ENCODE measurements at places on chromosomes 16 and 17.

- no peak for DNase-seq
Measured at GRCh38 chr16:81632392-81633146, 146.5 kb upstream of the PLCG2 start.

- DNase-seq = no peak
Measured at GRCh38 chr16:27795992-27796614, 246.2 kb downstream of the KATNIP start.

GRCh38 chr16:72876221-72876620, 171.7 kb downstream of the ZFHX3 start:
- DNase-seq = no peak

DNA sequence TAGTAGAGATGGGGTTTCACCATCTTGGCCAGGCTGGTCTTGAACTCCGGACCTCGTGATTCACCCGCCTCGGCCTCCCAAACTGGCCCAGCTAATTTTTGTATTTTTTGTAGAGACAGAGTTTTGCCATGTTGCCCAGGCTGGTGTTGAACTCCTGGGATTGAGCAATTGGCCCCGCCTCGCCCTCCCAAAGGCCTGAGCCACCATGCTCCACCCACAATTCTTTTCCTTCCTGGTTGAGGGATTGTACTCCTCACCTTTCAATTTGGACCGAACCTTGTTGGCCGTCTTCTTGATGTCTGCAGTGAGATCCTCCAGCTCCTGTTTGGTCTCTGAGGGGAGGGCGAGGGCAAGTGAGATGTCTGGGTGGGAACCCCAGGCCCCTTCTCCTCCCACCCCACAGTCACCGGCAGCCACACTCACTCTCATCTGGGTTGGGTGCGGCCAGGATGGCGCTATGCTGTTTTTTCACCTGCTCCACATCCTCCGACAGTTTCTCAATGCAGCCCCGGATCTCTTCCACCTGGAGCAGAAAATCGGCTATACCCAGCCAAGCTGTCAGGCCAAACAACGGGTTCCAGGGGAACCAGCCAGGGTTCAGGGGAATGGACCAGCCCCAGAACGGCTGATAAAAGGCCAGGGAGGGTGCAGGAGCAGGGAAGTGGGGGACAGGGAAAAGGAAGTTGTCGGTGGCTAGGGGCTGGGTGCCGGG, 9.6 kb downstream of the STX1B start:
- DNase-seq = no peak

GRCh38 chr16:84817613-84818012, 2.2 kb upstream of the CRISPLD2 start:
- no peak for DNase-seq

- DNase-seq = no peak
Measured at GRCh38 chr16:14427371-14427948, 202.6 kb downstream of the PARN start.

DNA sequence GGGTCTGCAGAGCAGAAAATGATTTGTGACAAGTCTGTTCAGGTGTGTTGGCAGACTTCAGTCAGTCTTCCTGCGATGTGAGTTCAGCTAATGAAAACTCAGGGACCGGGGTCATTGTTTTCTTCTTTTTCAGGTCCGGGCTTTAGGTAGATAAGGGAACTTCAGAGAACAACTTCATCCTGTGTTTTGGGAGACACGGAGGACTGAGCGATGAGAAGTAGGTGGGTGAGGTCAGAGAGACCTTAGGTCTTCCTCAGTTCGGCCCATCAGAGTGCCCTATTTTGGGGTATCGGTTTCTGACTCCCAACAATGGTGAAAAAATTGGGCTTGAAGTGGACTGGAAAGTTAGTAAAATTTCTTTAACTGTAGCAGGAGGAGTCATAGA, 88.9 kb upstream of the ATF7IP2 start:
- no peak for DNase-seq

DNA sequence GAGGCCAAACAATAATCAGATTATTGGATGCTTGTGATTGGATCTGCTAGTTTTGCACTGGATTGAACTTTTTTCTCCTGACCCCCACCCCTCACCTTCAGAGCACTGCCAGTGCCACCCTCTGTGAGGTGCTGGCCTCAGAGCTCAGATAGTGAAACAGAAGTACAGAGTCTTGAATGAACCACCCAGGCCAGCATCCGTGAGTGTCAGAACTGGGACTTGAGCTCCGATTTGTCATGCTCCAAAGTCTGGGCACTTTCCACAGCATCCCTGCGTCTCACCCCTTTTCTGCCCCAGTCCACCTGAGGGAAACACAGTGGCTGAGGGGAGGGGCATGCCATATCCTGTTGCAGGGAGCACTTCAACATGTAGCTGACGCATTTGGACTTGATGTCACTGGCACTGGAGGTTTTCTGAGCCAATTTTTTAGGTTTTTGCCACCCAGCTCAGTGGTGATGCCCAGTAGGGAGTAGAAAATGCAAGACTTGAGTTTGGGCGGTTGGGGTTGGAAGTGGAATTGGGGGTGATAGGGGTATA, 47.3 kb downstream of the SMPD3 start:
- no peak for DNase-seq

DNA sequence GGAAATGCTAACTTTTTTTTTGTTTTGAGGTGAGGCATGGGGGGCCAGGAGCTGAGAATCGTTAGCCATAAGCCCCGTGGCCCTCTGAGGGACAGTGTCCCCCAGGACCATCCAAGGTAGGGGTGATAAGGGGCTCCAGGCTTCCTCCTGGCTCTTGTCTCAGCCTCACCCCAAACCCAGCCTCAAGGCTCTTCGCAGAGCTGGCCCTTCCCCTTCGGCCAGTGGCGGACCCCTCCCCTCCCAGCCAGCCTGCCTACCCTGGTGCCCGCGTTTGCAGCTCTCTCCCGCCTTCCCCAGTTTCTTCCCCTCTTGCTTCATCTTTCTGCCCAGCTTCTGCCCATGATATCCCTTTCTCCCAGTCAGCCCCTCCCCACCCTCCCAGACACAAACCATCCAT, 22.7 kb upstream of the ATP2A3 start:
- no peak for DNase-seq

DNA sequence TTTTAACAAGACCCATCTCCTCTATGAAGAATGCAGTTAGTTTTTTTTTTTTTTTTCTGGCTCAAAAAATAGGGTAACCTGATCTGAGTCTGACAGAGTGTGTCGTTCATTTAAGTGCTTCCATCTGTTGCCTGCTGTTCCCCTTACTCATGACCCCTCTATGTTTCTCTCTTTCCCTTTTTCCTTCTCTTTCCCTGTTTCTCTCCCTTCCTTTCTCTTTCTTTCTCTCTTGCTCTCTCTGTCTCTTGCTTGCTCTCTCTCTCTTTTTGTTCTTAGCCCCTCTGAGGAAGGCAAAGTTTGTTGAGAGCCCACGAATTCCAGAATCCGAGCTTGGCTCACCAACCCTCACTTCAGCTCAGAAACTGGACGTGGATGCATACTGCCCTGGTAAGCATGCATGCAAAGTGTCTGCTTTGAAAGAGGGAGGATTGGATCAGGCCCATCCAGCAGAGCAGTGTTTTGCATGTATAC, 185.0 kb downstream of the TANC2 start:
- DNase-seq = no peak

GRCh38 chr17:79913451-79913850, 74.2 kb upstream of the CBX4 start:
- DNase-seq = no peak

GRCh38 chr17:21379080-21379711, 3.0 kb downstream of the KCNJ12 start:
- no peak for DNase-seq

- DNase-seq = no peak
Measured at GRCh38 chr16:18834864-18835263, 33.5 kb upstream of the ARL6IP1 start.

- DNase-seq = no peak
Measured at GRCh38 chr17:633133-633532, 81.5 kb downstream of the VPS53 start.

DNA sequence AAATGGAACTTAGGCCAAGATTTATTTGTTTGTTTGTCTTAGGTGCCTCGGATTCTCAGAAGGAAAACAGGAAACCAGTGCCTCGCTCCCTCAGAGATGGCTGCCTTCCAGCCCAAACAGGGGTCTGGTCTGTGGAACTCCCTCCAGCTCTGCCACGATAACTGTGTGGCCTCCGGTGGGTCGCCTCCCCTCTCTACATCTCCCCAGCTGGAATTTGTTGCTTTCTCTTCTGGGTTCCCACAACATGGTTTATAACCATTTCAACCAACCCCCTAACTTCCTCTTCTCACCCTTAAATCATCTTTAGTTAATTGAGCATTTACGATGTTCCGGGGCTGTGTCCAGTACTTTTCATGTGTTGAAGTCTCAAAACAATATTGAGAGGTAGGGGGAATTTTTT, 30.9 kb upstream of the PLLP start:
- DNase-seq = no peak

DNA sequence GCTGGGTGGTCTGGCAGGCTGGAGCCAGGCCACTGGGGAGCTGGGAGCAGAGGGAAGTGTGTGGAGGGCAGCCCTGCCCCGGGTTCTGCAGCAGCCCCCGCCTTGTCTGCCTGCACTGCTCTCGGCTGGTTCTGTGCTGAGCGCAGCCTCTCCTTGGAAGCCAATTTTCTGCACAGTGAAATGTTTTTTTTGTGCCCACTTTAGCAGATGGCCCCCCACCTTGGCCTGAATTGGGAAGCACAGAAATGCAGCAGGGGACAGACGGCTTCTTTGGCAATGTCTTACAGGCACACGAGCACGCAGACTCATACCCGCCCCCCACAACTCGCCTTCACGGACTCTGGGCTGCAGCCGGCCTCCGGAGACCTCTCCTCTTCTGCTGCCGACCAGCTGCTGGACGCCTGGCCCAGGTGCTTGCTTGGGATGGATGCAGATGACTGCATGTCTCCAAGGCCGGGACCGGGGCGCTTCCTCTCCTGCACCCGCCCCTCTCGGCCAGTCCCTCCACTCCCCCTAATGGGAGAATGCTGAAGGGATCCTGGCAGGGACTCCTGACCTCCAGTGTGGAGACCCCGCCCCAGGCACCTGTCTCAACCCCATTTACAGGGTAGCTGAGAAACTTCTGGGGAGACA, 14.8 kb downstream of the NPTX1 start:
- DNase-seq = no peak

GRCh38 chr16:89564476-89565255, 4.2 kb downstream of the RPL13 start:
- no peak for DNase-seq

DNA sequence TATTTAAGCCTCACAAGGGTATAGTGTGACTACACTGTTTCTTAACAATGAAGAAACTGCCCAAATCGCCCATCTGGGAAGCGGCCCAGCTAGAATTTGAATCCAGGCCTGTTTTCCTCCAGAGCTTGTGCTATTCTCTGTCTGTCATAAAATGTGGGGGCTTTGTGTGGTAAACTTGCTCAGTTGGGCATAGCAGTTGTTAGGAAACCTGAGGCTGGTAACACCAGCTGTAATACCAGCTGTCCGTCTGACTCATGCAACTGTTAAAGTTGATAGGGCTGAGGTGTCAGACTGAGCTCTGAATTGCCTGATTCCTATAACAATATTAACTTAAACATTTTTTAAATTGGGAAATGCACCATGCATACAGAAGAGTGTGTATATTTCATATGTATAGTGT, 9.3 kb downstream of the NOD2 start:
- no peak for DNase-seq

DNA sequence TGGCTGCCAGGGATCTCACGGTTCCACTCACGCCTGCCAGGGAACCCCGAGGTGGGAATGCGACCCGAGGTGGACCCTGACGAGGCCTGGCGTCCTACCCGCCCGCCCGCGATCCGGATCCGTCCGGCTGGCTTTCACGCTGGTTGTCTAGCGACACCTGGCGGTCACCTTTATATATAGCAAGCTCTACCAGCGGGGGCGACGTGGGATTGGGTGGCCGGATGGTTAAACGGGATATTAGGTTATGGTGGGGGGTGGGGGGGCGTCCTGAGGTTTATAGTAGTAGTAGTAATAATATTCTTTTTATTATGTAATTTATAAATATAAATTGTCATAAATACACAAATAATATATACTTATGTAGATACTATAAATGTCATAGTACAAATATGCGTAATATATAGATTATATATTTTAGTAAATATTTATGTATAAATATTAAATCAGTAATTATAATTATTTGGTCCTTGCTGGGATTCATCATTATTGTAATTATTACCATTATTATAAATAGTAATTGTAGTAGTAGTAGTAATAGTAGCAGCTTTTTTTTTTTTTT, 136.9 kb downstream of the KCNJ12 start:
- DNase-seq = no peak

GRCh38 chr17:68097161-68097805, 61.7 kb downstream of the KPNA2 start:
- no peak for DNase-seq

DNA sequence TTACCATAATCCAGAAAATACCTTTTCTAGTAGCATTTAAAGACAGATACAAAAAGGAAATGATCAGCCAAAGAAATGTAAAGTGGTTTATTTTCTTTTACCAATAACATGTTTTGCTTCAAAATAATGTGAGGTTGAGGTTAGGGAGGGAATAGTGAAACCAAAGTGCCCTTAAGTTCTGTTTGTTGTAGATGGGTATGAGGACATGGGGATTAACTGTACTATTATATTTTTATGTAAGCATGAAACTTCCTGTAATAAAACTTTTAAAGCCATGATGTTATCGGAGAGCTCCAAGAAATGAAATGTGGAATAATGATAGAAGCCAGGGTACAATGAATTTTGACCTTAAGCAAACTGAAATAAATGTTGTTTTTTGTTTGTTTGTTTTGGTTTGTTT, 9.9 kb downstream of the C16orf46 start:
- DNase-seq = no peak

DNA sequence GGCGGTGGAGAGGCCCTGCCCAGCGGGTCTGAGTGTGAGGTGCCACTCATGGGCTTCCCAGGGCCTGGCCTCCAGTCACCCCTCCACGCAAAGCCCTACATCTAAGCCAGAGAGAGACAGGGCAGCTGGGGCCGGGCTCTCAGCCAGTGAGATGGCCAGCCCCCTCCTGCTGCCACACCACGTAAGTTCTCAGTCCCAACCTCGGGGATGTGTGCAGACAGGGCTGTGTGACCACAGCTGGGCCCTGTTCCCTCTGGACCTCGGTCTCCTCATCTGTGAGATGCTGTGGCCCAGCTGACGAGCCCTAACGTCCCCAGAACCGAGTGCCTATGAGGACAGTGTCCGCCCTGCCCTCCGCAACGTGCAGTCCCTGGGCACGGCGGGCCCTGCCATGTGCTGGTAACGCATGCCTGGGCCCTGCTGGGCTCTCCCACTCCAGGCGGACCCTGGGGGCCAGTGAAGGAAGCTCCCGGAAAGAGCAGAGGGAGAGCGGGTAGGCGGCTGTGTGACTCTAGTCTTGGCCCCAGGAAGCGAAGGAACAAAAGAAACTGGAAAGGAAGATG, 11.2 kb downstream of the VASN start:
- DNase-seq = no peak
